ENCODE measurements at places on chromosomes 11 and 22.

DNA sequence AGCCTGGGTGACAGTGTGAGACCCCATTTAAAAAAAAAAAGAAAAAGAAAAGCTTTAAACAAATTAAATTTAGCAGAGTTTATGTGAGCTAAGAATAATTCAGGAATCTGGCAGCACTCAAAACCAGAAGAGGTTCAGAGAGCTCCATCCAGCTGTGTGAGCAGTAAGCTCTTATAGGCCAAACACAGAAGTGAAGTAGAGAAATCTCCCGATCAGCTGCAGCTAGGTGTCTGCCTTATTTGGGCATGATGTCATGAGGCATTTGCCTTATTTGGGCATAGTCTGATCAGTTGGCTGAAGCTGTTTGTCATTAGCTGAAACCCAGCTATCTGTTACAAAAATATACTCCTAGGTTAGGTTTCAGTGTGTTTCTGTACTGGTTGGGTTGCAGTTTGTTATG, 8.2 kb downstream of the MS4A15 start:
- no peak for DNase-seq

DNA sequence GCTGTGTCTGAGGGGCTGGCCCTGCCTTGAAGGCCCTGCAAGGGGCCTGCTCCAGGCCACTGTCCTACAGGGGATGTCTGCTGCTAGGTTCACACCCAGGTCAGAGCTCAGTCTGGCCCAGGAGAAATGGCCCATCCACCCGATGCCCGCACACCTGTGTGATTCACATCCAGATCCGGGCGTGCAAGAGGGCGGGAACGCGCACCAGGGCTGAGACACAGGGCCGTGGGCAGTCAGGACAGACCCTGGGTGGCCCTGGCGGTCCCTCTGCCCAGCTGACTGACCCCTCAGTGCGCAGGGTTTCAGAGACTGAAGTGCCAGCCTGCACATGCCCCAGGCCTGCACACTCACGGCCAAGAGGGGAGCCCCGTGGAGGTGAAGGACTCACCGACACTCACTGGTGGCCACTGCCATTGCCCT, 7.4 kb downstream of the TOLLIP start:
- DNase-seq, result no peak

- no peak for DNase-seq
Observed at GRCh38 chr22:29476116-29476515, 3.9 kb upstream of the NEFH start.

DNA sequence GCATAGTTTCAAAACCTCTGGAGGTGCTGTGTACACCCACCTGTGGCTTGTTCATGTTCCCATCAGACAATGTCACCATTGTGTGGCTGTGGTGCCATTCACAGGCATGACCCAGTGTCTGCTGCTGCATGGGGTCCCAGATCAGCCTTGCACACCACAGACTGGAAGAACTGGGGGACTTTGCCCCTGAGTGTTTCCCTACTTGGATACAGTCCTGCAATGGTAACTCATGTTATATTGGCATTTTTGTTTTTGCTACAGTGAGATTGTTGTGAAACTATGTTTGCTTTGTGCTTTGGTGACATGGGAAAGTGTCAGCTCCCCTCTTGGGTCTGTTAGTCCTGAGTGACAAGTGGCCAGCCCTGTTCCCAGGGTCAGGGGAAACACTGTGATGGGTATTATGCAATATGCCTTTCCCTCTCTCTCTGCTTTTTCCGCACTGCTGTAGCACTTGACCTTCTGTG, 108.8 kb downstream of the NAV2 start:
- DNase-seq, result no peak

- no peak for DNase-seq
Observed at GRCh38 chr11:70727899-70728620, 329.7 kb downstream of the CTTN start.

DNA sequence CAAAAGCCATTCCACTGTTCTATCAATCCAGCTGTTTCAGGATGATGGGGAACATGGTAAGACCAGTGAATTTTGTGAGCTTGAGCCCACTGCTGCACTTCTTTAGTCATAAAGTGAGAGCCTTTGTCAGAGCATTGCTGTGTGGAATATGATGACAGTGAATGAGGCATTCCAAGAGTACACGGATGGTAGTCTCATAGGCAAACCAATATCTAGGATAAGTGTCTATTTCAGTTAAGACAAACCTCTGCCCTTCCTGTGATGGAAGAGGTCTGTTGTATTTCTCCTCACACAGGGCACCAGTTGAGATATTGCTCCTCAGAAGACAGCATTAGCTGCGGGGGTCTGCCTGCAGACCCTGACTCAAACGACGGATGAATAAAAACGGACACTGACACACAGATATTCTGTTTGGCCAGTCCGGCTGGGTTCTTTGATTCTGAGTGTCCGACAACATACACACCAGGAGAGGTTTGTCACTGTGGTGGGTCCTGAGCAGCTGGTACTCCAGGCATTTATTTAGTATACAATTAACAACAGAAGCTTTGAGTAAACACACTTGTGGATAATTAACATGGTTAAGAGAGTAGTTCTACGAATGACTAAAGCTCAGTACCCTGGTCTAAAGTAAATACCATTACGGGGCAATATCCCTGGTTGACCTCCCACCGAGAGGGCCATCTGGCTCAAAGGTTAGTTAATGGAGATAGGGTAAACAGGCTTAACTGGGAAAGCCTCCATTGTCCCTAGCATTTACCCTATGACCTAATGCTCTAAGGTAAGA, 121.7 kb downstream of the ZNF280B start:
- no peak for DNase-seq

GRCh38 chr11:12749442-12749841, 75.2 kb downstream of the TEAD1 start:
- no peak for DNase-seq

DNA sequence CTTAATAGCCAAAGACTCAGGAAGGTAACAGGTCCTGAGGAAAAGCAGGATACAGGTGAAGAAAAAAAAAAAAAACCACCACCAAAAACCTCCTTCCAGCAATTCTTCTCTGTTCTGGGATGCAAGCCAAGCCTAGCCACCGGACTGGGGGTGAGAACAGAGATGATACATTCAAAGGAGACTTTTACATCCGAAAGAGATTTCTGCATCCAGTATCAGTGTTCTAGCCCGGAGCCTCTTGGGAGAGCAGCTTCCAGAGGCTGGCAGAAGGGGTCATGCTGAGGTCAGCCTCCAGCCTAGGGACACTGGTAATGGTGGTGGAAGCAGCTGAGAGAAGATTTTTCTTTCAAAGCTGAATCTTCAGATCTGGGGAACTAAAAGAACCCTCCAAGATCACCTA, 76.2 kb downstream of the KCNC1 start:
- no peak for DNase-seq

DNA sequence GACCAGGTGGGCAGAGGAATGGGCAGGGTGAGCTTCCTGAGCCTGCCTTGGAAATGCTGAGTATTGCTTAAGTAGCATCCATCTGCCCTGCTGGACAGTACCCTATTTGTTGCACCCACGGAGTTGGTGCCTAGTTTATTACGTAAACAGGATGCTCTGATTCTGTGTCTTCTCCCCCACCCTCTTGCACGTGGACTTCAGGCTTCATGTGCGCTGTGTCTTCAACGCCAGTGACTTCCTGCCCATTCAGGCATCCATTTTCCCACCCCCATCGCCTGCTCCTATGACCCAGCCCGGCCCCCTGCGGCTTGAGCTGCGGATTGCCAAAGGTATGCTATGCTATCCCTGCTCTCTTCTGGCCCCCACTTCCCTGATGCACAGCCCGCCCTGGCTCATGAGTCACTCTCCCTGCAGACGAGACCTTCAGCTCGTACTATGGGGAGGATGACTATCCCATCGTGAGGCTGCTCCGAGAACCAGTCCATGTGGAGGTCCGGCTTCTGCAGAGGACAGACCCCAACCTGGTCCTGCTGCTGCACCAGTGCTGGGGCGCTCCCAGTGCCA, 5.7 kb downstream of the ZP1 start:
- no peak for DNase-seq

GRCh38 chr11:75557666-75558494, 4.2 kb upstream of the SERPINH1 start:
- no peak for DNase-seq

- no peak for DNase-seq
Observed at GRCh38 chr11:131486937-131487635, 116.7 kb downstream of the NTM start.

GRCh38 chr22:27628891-27629631, 172.5 kb downstream of the MN1 start:
- DNase-seq, result no peak

DNA sequence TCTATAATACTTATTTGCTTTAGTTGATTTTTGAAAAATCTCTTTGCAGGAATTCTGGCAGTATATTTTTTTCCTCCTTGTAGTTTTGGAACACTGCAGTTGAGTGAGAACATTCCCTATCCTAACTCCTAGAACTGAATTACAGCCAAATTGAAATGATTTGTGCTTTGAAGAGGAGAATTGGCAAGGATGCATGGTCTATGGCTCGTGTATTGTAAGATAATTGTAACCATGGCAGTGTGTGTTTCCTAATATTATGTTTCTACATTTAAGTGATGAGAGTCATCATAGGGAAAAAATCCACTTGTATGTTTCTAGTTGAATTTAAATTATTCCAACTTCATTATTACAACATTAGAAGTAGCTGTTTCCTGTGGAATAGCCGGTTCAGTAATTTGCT, 80.9 kb upstream of the MYO18B start:
- DNase-seq, result no peak

DNA sequence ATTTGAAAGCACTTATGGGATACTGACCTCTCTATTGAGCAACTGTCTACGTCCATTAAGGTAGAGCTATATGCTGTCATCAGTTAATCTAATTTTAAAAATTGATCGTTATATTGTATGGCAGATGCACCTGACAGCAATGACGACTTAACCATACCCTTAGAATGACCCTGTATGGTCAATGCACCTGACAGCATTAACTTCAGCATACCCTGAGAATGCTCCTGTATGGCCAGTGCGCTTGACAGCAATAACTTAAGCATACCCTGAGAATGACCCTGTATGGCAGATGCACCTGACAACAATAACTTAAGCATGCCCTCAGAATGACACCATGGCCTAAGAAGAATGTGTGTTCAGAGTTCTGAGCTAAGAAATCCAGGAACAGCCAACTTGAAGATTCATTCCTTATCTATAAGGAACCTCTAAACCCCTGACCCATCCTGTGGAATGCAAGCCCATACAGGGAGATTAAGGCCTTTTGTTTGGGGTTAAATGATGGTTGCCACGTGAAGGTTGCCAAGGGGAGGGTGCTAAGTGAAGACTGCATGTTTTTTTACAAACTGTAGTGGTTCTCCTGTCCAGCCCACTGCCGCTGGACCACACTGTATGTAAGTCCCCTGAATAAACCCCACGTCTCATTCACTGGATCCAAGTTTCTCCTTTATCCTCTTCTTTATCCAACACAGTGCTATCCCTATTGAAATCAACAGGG, 138.3 kb downstream of the GUCY1A2 start:
- no peak for DNase-seq

DNA sequence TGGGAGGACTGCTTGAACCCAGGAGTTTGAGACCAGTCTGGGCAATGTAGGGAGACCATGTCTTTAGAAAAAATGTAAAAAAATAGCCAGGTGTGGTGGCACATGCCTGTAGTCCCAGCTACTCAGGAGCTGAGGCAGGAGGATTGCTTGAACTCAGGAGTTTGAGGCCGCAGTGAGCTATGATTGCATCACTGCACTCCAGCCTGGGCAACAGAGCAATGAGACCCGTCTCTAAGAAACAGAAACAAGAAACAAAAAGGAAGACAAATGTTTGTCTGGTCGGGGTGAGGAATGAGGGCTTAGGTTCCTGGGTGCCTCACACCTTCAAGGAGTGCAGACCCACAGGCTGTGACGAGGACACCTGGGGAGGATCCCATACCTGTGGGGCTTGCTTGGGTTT, 191.9 kb downstream of the CEP164 start:
- DNase-seq, result no peak

DNA sequence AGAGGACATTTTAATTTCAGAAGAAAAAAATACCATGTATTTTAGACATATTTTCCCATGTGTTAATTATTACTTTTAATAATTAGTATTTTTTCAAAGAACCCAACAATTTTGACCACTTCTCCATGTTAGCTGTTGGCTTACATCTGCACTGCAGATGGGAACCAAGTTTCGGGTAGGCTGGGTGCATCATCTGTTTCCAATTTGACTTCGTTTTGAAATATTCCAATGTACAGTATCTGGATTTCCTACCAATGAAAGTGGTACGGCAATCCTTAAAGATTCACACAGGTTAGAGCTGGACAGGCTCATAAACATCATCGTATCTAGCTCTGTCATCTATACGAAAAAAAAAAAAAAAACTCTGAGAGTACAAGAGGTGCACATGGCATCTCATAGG, 670.2 kb downstream of the OPCML start:
- no peak for DNase-seq

GRCh38 chr11:72535194-72535547, 100.8 kb upstream of the CLPB start:
- DNase-seq, result no peak

- no peak for DNase-seq
Observed at GRCh38 chr11:69501891-69502860, 20.7 kb downstream of the LINC01488 start.

- DNase-seq, result no peak
Observed at GRCh38 chr22:39360242-39360641, 10.5 kb downstream of the SYNGR1 start.

GRCh38 chr22:43828998-43829782, 17.1 kb upstream of the EFCAB6 start:
- no peak for DNase-seq

DNA sequence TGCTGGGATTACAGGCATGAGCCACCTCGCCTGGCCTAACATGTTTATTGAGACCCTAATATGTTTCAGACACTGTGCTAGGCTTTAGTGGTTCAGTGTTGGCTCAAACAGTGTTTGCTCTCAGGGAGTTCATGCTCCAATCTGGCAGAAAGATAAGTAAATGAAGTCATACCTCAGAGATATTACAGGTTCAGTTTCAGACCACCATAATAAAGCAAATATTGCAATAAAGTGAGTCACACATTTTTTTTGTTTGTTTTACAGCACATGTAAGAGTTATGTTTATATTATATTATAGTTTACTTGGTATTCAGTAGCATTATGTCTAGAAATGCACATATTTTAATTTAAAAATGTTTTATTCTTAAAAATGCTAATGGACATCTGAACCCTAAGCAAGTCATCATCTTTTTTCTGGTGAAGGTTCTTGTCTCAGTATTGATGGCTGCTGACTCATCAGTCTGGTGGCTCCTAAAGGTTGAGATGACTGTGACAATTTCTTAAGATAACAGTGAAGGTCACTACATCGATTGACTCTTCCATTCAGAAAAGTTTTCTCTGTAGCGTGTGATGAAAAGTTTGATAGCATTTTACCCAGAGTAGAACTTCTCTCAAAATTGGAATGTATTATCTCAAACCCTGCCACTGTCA, 243.0 kb upstream of the ANO5 start:
- DNase-seq, result no peak

DNA sequence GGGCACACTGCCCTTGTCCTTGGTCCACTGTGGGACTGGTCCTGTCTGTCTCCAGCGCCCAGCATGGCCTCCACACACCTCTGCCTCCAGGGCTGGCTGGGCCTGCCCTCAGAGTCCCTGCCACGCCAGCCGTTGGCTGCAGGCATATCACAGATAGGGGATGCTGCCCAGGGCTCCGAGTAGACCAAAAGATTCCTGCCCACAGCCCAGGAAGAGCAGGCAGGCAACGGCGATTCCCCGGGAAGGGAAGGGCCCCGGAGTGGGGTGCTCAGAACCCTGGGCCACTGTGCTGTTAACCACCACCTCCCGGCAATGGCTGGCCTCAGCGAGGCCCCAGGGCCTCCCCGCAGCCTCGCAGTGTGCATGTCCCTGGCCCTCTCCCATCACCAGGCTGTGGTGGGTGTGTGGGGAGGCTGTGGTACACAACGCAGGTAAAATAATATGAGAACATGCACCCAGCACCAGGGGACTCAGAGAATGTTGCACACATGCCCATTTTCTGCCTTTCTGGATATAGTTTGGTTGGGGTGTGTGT, 2.2 kb downstream of the IFITM5 start:
- no peak for DNase-seq
